ENCODE measurements at places on chromosomes 7 and 10.
A peak's percentile ranks its signal among the peaks of the same experiment; 100 is the strongest.

- DNase-seq: no peak
Observed at GRCh38 chr7:126589068-126589684, 663.6 kb downstream of the GRM8 start.

DNA sequence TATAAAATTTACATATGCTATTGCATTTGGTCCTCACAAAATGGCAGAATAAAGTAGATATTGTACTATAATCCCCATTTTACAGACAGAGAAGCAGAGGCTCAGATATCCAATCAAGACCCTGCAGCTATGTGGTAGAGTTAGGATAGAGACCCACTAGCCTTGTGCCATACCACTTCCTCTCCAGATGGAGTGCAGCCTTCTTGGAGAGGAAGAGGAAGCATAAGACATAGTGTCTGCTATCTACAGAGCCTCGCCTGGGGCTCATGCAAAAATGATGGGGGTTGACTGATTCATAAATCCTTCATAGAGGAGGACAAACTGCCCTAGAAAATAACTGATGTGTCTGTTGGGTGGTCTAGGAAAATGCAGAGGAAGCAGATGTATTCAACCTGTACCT is 447.3 kb downstream of the KCNMA1 start:
- DNase-seq: no peak

DNA sequence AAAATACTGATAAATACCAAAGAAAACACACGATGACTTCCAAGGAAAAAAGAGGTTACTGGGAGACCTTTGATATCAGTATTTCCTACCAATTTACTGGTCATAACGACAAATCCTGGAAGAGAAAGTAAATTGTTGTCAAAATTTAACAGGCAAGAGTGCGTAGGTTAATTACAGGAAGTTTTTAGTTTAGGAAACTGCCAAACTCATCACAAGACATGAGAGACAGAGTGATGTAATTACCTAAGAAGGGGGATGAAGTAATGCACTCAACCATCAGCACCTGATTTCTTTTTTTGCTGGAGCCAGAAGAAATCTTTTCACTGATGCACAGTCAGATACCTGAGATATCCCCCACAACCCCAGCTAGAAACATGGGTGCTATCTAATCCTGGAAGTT is 16.8 kb downstream of the MACC1 start:
- DNase-seq: no peak

DNA sequence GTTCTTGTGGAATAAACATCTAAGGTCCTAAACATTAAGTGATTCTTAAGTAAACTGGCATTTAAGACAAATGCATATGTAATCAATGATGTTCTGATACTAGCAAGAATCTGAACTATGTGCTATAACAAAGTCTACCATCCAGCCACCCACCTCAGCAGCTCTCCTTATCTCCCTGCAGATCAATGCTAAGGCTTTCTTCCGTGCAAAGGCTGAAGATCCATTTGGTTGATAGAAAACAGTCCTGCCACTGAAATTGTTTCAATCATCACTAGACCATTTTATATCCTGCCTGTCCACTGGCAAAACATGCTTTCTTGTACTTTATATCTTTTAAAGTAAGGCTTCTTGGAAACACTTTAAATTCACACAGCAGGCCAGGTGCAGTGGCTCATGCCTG is 6.3 kb upstream of the SMKR1 start:
- DNase-seq: no peak

GRCh38 chr10:63114031-63114814 is 18.9 kb upstream of the NRBF2 start:
- DNase-seq: no peak

DNA sequence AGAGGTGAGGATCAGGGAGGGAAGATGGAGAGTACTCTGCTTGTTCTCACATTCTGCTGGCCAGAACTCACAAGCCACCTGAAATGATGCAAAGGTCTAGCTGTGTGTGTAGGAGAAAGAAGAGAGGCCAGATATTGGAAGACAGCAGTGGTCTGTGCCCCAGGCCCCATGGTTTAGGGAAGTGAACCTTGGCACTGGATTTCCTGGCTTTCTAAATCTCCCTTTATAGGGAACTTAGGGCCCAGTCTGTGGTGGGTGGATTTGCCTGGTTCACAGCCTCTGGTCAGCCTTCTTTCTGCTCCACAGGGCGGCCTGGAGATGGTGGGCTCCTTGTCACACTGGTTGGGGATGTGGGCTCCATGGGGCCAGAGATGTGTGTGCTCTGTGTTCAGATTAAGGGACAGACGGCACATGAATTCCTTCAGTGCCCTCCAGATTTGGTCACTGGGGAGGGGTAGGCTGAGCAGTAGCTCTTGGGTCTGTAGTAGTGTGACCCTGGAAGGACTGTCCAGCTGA is 9.5 kb upstream of the SH2D4B start:
- DNase-seq: no peak

DNA sequence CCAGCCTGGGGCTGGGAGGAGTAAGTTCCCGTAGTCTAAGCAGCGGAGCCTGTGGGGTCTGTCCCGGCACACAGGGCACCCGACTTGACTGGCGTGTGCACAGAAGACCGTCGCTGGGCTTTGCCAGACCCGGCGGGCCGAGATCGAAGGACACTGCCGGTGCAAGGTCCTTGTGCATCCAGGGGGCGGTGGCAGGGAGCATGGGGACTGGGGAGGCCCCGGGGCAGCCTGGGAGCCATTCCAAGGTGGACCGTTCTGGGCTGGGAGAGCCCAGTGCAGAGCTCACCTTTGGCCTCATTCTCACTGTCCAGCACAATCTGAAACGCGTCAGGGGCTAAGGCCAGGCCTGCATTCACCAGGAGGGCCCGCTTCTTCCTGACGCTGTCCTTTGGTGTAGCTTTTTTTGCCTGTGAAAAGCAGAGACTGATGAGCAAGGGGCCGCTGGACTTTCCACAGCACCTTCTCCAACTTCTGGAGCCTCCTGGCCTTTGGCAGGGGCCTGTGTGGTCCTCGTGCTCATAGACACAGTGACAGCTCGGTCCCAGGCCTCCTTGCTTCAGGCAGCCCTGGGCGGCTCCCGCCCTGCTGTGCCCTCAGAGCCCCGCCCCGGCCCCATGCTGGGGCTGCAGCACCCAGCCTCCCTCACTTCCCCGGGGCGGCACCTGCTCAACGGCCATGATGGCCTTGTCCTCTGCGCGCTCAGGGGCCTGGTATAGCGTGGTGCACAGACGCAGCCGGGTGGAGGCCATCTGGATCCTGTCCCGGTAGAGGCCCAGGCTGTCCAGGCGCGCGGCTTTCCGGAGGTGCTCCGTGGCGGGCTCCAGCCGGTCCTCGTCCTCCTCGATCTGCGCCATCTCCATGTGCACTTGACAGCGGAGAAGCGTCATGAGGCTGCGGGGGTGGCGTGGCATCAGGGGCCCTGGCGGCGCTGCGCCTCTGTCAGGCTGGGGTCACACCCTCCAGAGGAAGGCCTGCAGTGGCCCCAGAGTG is 20.3 kb downstream of the CFAP46 start:
- peak; percentile 52 for DNase-seq

- DNase-seq: no peak
Observed at GRCh38 chr10:43120929-43121314, 17.3 kb upstream of the CSGALNACT2 start.

GRCh38 chr7:99762680-99763327 is 21.2 kb downstream of the CYP3A4 start:
- DNase-seq: no peak

DNA sequence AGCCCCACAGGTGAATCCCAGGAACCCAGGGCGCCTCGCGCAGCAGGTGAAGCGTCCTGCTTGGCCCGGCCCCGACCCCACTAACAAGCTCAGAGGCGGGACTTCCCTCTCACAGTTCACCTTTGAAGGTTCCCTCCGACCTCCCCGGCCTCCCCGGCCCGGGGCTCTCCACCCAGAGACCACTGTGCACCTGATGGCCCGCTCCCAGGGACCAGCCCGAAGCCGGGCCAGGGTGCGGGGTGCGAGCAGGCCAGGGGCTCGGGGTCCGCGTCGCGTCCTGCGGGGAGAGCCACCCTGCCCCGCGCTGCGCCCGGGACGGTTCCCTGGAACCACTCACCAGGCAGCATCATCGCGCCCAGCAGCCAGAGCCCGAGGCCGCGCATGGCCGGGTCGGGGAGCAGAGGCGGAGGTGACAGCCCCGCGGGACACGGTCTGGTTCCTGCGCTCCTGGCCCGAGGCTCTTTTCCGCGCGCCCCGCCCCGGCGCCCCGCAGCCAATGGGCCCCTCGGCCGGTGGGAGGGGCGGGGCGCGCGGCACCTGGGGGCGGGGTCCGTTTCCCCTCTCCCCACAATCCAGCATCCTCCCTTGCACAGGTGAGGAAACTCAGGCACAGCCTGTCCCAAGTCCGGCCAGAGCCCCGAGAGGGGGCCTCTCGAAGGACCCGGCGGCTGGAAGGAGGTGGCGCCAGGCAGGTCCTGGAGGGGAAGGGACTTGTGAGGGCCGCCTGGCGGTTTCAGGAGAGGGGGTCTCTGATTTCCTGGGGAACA is at the start of gene ADAM8:
Gene ADAM8, minus strand, starts transcription at position 434 of the 767 bp plus-strand sequence. Its CDS starts 51 bp downstream, at position 383.
- peak; percentile 54 for DNase-seq

GRCh38 chr7:42104231-42104630 is 132.8 kb downstream of the GLI3 start:
- no peak for DNase-seq

GRCh38 chr10:89537364-89537763 is 2.0 kb upstream of the SLC16A12 start:
- no peak for DNase-seq

- DNase-seq: peak; percentile 64
Observed at GRCh38 chr7:134605978-134606923, 40.4 kb upstream of the BPGM start.

DNA sequence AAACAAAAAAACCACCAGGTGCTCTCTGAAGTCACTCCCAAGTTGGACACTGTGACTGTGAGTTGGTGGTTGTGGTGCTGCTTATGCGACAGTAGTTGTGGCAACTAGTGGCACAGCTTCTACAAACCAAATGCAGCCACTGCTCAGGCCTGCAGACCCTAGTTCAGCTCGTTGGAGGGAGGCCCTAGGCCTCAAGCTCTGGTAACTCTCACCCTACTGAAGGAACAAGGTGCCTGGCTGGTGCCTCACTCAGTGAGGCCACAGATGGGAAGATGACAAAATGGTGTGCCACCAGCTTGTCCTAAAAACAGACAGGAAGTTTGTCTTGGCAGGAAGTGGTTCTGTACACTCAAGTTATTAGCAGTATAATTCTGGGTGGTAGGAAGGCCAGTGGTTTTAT is 45.3 kb upstream of the RAPGEF5 start:
- DNase-seq: no peak

DNA sequence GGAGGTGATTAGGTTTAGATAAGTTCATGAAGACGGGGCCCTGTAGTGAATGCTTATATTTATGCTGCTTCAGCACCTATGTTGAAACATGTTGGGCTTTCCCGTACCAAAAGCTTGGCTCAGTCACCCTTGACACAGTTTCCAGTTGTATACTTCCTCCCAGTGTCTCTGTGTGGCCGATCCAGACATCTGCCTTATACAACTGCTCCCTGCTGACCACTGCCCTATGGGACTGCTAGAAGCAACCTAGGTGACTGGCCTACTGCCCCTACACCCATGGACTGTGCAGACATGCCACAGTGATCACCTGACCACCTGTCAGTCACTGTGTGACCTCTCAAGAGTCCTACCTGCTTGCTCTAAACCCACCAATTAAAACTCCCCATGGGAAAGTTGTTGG is 22.6 kb upstream of the TSPAN13 start:
- DNase-seq: no peak

DNA sequence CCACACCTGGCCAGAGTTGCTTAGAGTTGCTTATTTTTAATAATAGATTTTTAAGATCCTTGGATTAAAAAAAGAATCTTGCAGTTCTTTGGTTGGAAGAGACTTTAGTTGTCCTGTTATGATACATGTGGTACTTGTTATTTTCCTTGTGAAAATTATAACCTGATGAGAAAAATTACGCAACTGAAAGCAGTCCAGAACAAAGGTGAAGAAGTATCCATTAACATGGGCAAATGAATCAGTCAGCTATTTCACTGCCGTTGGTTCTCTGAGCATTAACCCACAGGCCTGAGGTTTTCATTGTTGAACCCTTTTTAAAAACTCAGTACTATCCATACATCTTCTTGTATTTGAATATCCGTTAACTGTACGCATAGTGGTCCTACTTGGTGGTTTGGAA is 68.2 kb downstream of the GALNT11 start:
- no peak for DNase-seq

- peak; percentile 93 for DNase-seq
Observed at GRCh38 chr7:36115448-36116321, 37.4 kb upstream of the EEPD1 start.

DNA sequence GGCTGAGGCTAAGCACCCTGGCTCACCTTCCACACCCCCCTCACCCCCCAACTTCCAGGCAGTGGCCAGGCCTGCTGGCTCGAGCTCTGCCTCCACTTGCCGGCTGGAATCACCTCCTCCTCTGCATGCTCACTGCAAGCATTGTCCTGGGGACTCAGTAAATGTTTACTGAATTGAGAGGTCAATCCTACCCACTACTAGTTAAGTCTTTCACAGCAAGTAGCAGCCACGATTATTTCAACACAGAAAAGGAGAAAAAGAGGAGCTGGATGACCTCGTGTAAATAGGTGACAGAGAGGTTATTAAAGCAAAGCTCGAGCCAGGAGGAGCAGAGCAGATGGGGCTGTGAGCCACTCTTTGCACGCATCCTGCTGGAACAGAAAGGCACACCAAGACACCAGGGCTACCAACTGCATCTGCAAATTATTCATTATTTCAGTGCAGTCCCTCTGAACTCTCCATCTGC is 32.1 kb downstream of the HIPK2 start:
- no peak for DNase-seq

GRCh38 chr7:44935016-44935415 is 43.8 kb downstream of the MYO1G start:
- DNase-seq: no peak

DNA sequence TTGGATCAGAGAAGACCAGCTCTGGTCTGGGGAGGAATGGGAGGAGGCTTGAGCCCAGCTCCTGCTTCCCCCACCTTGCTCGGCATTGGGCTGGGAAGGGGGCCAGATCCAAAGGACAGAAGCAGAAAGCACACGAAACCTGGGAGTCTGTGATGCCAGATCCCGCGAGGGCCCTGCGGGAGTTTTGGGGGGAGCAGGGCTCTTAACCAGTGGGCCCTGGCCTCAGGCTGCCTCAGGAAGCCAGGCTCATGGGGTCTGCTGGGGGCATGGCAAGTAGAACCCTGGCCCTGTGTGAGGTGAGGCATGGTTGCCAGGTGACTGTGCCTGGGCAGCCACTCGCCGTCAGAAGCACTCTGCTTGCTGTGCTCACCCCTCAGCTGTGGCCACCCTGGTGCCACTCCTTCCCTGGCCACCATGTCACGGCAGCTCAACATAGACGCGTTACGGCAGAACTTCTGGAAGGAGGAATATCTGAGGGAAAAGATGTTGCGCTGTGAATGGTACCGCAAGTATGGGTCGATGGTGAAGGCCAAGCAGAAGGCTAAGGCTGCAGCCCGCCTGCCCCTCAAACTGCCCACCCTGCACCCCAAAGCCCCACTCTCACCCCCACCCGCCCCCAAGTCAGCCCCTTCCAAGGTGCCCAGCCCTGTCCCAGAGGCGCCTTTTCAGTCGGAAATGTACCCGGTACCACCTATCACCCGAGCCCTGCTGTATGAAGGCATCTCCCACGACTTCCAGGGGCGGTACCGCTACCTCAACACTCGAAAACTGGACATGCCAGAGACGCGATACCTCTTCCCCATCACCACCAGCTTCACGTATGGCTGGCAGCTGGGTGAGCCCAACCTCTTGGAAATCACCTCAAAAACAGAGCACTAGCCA is 3.6 kb downstream of the ATP6V1F start:
- no peak for DNase-seq

GRCh38 chr7:51007551-51008505 is 225.1 kb upstream of the GRB10 start:
- DNase-seq: no peak
